Stimulated activated CD8-positive, alpha-beta memory T cell treated with anti-CD3 and anti-CD28 coated beads, Interleukin-7, amount 100 ng/mL, for 4 hours (primary cell): ENCODE measurements at places on chromosomes 7 and 10.

DNA sequence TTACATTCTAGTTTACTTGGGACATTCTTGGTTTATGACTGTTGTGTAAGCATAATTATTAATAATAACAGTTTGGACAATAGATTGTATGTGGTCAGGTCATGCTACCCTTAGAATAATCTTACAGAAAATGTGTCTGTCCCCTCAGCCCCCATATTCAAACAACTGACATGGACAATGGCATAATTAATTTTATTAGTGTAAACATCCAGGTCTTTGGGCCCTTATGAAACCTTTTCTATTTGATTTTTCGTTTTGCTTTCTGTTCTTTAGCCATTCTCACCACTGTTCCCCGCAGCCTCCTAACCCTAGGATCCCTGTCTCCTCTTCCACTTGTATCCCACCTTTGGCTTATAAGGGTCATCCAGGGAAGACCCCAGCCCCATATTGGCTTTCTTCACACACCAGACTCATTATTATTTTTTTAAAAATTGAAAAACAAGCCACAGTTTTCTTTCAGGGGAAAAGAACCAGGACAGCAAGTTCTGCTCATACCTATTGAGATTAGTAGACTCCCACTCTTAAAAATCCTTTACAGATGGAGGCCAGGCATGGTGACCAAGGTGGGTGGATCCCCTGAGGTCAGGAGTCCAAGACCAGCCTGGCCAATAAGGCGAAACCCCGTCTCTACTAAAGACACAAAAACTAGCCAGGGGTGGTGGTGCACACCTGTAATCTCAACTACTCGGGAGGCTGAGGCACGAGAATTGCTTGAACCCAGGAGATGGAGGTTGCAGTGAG is 11.5 kb downstream of the VIM start:
- DNase-seq: no peak

- no peak for DNase-seq
Observed at GRCh38 chr10:71789871-71790270, 16.6 kb upstream of the VSIR start.

GRCh38 chr10:52459097-52459496 is 145.0 kb downstream of the DKK1 start:
- DNase-seq: no peak

GRCh38 chr10:1034758-1035157 is 9.1 kb upstream of the IDI2 start:
- DNase-seq: no peak

- DNase-seq: no peak
Observed at GRCh38 chr10:97020452-97021400, 165.0 kb downstream of the SLIT1 start.

GRCh38 chr10:117074621-117075020 is 63.4 kb downstream of the VAX1 start:
- no peak for DNase-seq

DNA sequence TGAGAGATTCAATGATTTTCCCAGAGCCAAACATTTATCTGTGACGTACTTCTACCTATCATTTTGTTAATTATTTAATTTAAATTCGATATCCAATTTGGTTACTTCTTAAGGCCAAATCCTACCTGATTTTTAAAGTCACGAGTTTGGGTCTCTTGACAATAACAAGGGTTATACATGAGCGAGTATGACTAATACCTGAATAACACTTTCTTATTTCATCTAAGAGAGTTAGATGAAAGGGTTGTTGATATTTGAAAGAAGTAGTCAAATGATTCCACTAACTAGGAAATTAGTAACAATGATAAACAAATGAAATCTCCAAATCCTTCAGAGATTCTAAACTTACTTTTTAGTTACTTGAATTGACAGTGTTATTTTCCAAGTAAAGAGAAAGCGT is 1086.9 kb downstream of the XPNPEP1 start:
- DNase-seq: no peak

DNA sequence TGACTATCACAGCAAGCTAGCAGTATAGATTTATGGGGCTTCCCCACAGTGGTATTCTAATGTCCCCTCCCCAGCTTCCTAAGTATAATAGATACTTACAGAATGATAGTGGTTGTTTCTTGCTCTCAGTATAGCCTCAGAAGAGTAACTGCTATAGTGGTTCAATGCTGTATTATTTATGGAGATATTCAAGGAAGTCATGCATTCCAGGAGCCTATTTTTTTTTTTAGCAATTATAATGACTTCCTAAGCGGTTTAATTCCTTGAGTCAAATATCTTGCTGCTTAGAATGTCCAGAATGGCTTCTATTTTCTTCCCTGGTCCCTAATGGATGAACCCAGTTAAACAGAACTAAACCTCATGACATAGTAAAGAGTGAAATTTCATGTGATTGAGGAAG is 451.5 kb upstream of the SEMA3D start:
- no peak for DNase-seq

DNA sequence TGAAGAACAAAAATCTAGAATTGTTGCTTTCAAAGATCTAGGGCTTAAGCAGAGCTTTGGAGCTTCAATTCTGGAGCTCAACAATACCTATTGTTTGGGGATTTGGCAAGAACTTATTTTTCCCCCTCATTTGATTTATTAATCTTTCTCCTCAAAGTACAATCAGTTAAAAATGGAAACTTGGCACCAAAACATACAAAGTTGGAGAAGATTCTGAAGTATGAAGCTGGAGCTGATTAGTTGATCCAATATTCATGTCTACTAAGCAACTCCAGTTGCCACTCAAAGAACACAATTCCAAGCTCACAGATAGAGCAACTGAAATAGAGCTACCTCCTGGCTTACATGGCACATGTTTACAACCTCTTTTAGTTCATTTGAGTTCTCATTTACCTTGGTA is 3.8 kb downstream of the FAM13C start:
- no peak for DNase-seq

DNA sequence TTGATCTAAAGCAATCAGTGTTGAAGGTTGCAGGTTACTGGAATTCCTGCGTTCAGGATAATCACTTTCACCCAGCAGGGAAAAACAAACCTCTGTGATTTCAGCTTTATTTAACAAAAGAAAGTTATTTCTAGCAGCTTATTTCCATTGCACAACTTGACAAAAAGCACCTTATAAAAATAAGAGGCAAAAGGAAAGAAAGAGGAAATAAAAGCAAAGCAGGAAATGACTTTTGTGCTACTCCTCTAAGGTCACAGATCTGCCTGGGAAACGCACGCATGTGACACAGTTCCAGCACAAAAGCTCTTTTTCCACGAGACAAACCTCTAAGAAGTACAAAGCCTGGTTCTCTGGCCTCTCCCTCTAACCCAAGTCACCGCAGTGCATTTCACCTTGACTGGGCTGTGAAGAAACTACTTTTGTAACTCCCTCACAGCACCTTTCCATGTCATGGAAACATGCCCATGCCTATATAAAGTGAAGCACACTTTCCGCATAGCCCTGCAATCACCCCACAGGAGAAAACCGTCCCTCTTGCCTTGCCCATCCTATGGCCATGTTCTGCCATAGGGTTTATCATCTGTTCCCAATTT is 870 bp downstream of the ANK3 start:
- DNase-seq: no peak

DNA sequence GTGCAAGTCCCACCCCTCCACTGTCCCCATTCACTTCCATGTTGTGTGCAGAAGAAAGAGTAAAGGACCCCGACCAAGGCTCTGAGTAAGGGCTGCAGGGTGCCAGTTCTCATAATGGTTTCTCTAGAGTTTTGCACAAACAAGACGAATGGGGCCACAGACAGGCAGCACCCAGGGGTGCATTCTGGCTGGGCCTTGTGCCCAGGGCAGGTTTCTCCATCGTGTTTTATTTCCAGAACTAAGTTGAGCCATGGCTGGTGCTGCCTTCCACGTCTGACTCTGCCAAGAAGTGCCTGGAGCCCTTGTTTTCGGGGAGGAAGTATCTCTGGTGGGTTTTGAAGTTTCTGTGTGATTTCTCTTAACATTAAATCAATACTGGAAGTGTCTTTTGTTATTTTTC is 95.0 kb upstream of the SDK1 start:
- no peak for DNase-seq

- no peak for DNase-seq
Observed at GRCh38 chr10:106655165-106655564, 509.3 kb downstream of the SORCS1 start.

GRCh38 chr7:127514499-127514898 is 70.9 kb downstream of the GCC1 start:
- no peak for DNase-seq

DNA sequence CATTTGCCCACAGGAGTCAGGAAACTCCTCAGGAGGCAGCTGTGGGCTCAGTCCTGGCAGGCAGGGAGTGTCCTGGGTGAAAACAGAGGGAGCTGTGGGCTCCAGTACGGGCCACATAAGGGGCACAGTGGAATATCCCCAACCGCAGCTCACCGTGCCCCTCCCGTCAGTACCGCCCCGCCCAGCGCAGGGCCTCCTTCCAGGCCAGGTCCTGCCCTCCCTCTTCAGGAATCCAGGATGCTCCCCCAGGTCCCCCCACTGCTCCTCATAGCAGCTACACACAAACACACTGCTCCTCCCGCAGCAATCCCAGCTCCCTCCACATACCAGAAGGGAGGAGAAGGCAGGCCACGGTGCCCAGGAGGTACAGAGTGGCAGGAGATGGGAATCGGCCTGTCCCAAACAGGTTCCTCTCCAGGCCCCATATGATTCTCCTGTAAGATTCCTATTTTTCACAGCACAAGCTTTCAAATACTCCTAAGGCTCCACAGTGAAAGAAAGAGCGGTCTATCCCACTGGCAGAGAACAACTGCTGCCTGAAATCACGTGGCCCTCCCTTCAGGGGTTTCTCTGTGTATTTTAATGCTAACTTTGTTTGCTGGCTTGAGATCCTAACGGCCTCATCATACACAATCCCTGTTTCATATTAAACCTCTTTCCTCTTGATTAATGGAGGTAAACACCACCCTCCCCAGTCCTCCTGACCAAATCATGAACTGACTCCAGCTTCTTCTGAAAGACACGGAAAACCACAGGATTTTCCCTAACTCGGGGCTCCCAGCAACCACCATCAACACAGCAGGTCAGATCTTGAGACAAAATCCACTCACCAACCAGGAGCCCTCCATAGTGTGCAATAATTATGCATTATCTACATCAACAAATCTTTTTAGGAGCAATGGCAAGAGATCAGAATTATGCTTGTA is 178.7 kb downstream of the TNS3 start:
- no peak for DNase-seq

DNA sequence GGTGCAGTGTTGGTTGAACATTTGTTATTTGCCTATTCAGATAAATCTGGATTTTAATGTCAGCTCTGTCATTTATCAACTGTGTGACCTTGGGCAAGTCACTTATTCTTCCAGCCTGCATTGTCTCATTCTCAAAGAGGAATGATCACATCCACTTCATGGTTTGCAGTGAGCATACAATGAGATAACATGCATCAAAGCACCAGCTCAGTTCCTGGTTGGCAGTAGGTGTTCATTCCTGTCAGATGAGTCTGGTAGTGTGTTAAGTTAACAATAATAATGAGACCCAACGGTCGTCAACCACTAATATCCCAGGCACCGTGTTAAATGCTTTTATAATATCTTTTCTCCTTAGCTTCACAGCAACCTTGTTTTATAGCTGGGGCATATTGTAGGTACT is 137.3 kb downstream of the SORCS3 start:
- DNase-seq: no peak

- DNase-seq: no peak
Observed at GRCh38 chr7:11552676-11553296, 279.2 kb downstream of the THSD7A start.

DNA sequence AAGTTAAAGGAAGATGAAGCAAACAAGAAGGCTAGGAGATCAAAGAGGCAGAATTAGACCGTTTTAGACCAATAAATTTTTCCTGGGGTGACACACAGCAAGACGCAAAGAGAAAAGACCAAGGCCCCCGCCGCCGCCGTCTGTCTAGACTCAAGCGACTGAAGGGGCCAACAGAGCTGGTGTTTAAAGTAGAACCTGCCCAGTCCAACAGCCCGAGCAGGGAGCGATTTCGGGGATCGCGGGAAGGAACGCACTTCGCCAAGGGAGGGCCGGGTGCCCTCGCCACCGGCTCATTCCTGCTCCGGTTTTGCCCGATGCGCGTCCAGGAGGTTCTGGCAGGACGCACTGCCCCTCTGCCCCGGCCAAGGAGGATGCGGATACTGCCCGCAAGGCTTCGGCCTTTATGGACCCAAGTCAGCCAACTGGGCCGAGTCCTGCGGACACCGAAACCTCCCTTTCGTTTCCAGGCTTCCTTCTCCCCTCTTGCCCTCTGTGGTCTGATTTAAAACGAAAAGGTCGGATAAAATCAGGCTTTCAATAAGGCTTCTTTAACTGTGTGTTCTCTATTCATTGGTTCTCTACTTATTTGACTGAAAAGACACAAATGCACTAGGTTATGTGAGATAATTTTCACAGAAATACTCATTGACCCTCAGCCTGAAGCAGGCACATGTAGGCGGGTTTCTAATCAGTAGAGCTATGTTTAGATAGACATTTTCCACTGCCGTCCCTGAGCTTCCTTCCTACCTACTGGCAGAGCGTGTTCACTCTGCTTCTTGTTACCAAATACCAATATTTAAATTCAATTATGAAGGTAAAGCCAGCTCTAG is 2.2 kb upstream of the HOXA7 start:
- no peak for DNase-seq

DNA sequence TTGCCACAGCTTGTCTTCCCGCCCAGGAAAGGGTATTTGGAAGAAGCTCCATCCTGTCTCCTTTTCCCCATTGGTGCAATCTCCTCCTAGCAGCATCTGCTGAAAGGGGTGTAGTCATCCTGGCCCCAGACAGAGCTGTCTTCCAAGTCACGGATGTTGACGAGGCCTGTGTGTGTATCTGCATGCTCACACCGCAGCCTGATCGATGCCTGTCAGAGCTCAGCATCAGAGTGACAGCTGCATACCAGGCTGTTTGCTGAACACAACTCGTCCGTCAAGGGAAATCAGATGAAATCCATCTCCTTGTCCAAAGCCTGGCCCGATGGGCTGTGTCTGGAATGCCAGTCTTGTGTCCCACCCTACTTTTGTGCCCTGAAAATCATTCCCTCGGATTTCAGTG is 21.2 kb upstream of the LRRC4 start:
- DNase-seq: no peak

- no peak for DNase-seq
Observed at GRCh38 chr7:34091321-34091917, 186.1 kb downstream of the BMPER start.

DNA sequence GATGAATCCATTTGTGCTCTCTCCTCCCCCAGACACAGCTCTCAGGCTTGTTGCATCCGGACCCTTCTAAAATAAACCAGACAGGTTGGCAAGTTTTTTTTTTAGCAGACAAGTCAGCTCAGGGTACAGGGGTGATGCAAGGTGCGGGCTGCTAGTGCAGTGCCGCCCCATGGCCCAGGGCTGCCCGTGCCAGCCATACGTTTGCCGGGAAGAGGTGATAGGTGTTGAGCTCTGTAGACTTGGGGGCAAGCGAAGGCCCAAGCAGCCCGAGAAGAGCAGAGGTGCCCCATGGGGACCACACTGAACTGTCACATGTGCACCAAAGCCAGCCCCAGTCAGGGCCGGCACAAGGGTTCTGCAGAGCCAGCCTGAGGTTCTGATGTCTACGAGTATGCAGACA is 57.1 kb upstream of the PDSS1 start:
- no peak for DNase-seq

- DNase-seq: no peak
Observed at GRCh38 chr10:125521721-125522680, 161.0 kb downstream of the TEX36 start.
